Stimulated activated CD4-positive, alpha-beta T cell treated with anti-CD3 and anti-CD28 coated beads, Interleukin-2, amount 100 ng/mL, for 24 hours (primary cell): ENCODE measurements at places on chromosomes 7 and 10.

- no peak for DNase-seq
These were observed 74.0 kb downstream of the ARID5B start for GRCh38 chr10:61975391-61975932.

DNA sequence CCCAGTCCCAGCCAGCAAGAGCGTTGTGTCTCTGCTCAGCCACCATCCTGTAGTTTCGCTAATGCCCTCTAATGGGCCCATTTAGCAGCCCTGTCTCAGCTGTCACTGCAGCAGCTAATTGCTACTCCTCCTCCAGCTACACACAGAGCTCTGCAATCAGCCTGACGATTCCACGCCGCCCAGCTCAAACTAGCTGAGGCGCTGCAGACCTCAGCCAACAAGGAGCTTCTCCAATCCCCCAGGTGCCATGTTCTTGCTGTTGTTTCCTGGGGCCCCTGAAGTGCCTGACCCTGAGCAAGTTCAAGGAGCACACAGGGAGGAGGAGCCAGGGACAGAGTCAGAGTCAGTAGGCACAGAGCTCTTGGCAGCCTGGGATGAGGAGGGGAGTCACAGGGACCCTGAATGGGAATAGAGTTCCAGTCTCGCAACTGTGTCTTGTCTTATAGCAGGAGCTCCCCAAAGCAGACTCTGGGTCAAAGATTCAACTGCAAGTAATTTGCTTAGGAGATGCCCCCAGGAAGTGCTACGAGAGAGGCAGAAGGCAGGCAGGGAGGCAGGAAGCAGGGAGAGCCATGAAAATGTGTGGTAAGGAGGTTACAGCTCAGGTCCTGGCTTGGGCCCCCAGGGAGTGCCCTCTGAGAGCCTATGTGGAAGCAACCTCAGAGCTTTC lies 135.8 kb upstream of the UNC5B start:
- no peak for DNase-seq

DNA sequence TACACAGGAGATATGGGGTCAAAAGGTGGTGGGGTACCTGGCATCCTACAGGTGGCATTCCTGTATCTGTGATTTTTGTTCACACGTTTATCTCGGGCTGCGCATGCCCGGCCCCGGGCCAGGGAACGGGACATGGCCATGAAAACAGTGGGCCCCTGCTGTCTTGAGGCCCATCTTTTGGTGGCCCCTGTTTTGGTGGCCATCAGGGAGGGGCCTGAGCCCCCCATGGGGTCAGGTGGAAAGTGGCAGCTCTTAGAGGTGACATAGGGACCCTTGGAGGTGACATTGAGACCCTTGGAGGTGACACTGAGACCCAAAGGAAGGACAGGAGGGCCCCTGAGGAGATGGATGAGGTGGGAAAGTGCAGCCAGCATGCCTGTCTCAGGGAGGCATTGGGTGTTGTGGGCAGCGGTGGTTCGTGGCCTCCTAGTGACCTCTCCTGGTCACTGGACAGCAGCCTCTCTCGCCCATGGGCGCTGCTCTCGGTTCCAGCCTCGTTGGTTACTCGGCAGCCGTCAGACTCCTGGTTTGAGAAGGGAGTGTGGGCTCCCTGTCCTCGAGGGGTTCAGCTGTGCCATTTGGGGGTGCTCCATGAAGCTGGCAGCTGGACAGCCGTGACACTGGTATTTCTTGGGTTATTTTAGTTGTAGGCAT lies 39.9 kb downstream of the INPP5A start:
- no peak for DNase-seq

DNA sequence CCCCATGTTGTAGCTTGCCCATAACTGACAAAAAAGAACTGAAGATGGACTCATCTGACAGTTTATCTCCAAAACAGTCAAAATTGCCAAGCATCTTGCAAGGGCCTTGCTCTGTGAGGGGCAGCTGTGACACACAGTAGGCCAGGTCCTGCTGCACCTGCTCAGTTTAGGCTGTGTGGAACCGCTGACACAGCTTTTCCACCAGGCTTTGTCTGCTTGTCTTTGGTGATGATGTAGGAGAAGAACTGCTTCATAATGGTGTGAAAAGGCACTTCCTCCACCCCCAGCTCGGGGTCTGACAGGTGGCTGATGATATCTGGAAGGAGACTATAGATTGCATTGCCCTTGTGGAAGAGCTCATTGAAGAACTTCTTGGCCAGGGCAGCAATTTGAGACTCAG lies 92.6 kb downstream of the NPSR1 start:
- no peak for DNase-seq

DNA sequence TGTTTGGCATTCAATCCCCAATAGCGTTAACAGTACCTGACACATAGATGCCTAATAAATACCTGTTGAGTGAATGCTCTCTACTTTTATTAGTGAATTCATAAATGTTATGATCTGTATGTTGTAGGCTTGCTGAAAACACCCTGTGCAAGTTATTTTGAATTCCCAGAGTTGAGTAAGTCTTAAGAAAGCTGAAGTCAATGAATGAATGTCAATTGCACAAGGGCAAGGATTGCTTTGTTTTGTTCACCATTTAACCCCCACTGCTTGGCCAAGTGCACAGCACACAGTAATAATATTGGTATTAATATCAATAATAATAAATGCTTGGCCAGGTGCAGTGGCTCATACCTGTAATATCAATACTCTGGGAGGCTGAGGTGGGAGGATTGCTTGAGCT lies 10.2 kb downstream of the CPA1 start:
- no peak for DNase-seq

DNA sequence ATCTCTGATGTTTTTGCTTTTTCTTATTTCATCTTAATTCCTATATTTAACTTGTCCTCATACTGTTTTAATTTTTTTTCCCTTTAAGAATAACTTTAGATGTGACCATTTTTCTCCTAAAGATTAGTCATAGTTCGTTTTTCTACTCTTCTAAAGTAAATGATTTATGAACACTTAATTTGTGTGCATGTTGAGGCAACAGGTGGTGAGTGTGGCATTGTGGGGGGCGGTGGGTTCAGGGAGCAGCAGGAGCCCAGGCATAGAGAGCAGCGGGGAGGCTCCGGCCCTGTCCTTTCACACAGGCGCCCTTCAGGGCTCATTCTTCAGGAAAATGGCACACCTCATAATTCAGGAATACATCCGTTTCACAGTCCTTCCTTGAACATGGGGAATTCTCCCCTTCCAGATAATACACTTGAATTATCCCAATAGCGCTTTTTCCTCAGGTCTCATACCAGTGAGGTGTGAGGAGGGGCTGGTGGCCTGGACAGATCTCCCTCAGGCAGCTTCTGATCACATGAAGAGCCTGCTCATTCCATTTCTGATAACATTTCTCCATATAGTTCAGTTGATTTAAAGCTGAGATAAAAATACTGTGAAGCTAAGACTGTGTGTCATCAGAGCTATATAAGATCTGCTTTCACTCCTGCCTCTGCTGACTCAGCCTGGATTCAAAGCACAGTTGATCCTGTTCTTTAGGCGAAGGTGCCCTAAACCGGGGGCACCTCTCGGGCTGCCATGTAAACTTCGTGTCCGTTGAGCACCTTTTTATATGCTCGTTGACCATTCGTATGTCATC lies 40.2 kb downstream of the CUL1 start:
- DNase-seq: no peak

DNA sequence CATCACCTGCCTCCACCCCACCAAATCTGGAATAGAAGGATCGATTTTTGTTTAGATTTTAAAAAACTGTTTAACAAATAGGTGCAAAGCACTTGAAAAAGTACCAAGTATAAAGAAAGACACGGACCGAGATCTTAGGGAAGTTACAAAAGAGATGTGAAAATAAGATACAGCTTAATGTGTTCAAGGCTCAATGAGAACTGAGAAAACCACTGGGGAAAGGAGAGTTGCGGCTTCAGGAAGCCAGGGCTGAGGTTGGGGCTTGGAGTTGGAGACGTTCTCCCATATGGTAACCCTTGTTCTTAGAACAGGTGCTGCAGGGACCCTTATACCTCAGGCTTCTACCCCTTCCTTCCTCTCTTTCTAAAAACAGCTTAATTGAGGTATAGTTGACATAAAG lies 140.2 kb downstream of the FANK1 start:
- DNase-seq: no peak

DNA sequence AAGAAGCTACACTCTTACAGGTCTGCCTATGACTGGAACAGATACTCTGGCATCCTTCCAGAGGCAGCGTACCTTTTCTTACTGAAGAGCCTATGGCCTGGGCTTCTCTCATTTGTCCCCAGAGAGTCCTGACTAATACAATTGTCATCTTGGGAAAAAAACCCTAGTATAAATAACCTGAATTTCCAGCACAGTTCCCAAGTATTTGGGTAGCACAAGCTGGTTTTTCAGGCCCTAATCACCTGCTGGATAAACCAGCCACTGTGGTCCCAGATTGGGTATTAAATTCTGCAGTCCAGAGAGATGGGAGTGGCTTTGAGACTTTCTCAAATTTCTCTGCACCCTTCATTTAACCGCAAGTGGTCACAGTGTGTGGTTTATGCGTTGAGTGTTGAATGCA lies 186.8 kb upstream of the NEBL start:
- no peak for DNase-seq

DNA sequence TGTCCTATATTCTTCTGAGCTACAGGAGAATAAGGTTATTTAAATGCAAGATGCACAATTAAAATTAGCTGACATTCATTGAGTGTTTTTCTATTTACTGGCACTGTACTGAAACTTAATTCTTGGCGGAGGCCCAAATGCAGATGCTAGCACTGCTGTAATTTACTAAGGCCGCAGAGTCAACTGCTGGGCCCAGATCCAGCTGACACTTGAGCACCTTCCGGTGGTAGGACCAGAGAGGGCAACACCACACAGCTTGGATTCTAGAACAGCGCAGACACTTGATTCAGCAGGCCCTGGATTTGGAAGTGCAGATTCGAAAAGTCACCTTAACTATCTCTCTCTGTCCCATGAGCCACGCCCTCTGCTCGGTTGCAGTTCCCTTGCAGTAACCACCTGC lies 228.6 kb upstream of the TMEM72 start:
- DNase-seq: no peak

GRCh38 chr7:141251957-141252356 lies 178.1 kb downstream of the TMEM178B start:
- DNase-seq: no peak

DNA sequence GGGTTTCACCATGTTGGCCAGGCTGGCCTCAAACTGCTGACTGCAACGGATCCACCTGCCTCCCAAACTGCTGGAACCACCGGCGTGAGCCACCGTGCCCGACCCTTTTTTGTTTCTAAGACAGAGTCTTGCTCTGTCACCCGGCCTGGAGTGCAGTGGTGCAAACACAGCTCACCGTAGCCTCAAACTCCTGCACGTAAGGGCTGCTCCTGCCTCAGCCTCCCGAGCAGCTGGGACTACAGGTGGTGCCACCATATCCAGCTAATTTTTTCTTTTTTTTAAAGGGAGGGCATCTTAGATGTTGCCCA lies 36.4 kb downstream of the ADAP1 start:
- no peak for DNase-seq

DNA sequence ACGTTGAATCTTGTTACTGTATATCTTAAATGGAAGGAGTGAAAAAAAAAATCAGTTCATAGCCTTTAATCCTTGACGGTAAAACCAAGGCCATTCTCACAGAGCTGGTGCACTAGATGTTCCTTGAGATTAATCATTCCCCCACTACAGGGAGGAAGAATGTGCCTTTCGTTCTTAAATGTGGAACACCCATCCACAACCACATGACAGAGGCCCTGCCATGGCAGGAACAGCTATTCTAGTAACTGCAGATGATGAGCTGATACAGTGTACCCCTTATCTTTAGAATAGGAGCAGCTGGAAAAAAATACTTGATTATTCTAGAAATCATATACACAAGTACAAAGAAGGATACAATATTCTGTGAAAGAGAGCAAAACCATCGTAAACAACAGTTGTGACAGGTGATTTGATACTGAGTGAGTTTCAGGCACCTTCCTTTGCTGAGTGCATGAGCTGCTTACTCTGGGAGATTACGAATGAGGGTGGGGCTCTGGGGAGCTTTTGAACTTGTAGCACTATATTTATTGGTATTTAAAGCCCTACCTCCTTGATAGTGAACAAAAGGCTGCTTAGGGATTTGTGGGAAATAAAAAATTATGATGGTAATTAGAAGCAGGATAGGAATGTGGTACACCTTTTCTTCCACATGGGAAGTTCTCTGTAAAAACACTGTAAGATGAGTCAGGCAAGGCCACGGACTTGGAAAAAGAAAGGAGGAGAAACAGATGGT lies 244.4 kb upstream of the SLC26A5 start:
- DNase-seq: no peak

- no peak for DNase-seq
These were observed 38.9 kb downstream of the HK1 start for GRCh38 chr10:69317175-69317604.

DNA sequence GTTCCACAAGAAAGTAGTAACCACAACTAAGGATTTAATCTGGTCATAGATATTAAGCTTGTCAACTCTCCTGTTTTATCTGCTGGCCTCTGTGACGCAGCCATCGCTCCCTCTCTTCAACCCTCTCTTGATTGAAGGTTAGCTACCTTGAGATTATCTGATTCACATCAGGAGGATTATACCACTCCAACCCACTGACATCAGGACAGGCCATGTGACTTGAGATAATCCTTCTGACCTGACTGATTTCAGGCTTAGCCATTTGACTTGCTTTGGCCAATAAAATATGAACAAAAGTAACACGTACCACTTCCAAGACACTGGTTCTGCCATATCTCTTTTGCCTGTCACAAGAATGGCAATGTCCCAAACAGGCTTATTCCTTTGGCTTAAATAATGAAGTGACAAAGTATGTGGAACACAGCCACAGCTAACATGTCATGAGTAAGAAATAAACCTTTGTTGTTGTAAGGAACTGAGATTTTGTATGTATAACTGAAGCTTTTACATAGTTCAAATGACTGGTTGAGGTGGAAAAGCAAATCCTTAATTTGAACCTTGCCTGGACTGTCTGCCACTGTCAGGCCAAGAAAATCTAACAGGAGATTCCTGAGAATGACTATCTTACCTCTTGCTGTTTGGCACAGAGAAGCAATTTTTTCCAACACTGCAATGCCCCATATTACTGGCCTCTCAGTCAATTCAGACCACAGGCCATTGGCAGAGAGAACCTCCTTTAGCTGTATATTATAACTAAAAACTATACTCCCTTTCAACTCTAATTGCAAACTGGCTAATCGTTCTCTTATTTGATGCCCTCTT lies 13.9 kb downstream of the ZNF438 start:
- no peak for DNase-seq

DNA sequence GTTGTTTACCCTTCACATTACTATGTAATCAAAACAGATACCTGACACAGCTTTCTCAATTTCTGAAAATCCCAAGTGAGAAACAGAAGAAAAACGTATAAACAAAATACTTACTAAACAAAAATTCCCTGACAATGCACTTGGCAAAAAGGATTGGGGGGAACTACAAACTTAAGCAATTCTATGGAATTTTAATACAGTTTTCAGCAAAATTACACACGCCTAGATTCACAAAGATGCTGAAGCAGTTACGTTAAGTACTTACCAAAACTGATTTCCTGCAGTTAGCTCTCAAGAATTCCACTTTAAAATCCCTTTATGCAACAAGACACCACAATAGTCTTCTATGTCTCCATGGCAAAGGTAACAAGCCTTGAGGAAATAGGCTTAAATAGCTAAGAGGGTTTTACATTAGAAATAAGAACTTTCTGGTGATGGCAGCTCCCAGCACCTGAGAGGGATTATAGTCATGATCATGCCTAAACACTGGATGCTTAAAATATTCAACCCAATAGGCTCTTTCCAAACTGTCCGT lies 10.8 kb downstream of the TOMM7 start:
- DNase-seq: no peak
